Hindlimb muscle (tissue), 1 donor: ENCODE measurements at places on chromosomes 11 and 22.

DNA sequence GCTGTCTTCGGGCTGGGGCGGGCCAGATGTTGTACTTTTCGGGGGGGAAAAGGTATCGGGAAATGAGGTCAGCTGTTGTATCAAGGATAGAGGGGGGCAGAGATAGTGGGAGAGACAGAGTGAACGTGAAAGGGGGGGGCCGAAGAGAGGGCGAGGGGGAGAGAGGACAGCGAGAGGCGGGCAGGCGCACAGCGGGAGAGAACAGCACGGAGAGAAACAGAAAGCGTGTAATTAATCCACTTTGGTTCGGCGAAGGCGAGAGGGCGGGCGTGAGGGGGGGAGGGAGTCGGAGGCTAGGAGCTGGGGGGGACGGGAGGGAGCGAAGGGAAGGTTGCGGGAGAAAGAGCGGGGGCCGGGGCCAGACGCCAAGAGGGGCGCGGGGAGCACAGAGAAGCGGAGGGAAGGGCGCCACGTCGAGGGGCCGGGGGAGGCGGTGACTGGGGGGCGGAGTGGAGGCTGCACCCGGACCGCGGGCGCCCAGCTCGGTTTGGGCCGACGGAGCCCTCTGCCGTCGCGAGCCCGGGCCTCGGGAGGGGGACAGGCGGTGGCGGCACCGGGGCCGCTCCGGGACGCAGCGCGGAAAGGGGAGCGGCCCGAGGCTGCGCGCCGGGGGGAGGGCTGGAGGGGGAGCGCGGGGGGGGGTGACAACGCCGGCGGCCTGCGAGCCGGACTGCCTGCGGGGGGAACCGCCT lies 612 bp downstream of the IGF2 start:
- DNase-seq = no peak

GRCh38 chr11:27693398-27693797 lies 6.9 kb downstream of the BDNF start:
- DNase-seq = no peak

GRCh38 chr11:575313-575995 lies 816 bp upstream of the PHRF1 start:
- no peak for DNase-seq

GRCh38 chr22:41925783-41926460 lies 684 bp downstream of the TNFRSF13C start:
- no peak for DNase-seq

DNA sequence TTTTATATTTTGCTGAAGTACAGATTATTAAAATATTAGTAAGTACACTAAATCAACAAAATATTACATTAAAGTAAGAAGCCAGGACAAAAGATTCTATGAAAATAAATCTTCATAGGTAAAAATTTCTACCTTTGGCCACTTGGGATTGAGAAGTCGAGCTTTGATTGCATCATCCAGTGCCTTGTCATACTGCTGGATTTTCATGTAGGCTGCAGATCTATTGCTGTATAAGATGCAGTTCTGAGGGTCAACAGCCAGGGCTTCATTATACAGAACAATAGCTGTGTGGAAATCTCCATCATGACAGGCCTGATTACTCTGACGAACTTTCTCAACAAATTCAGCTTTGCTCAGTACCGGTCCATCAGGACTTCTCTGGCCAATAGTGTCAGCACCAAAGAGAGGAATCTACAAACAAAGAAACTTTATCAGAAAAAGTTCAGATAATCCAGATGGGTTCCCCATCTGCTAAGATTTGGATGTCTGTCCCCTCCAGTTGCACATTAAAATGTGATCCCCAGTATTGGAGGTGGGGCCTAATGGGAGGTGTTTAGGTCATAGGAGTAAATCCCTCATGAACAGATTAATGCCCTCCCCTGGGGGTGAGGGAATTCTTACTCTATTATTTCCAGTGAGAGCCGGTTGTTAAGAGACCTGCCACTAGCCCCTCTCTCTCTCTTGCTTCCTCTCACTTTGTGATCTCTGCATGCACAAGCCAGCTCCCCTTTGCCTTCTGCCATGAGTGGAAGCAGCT lies 50.0 kb downstream of the TTC28 start:
- DNase-seq = no peak

- no peak for DNase-seq
Observed at GRCh38 chr22:37999640-38000272, 15.4 kb upstream of the SOX10 start.

DNA sequence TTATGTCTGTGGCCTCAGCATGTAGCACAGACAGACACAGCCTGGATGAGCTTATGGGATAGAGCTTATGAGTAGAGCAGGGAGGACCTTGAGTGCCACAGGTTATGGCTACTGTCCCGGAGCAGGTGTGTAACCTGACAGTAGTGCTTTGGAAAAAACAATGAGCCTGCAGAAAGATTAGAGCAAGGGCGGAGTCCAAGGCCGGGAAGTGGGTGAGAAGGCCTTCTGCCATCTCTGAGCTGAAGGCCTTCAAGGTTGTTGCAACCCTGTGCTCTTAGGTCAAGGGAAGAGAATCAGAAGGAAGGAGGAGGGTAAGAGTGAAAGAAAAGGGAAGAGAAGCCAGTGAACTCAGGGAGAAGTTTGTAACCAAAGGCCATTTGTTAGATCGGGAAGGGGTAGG lies 3.9 kb upstream of the TAGLN start:
- DNase-seq = no peak

DNA sequence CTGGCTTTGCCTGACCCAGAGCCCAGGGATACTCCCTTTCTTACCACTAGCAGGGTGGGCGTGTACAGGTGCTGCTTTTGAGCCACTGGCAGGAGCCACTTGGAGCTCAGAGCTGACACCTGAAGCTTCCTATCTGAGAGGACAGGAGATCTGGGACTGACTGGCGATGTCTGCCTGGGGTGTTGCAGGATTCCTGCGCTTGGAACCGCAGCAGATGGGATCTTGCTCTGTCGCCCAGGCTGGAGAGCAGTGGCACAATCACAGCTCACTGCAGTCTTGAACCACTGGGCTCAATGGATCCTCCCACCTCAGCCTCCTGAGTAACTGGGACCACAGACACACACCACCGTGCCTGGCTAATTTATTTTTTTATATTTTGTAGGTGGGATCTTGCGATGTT lies 17.7 kb downstream of the GP1BB start:
- DNase-seq = no peak

DNA sequence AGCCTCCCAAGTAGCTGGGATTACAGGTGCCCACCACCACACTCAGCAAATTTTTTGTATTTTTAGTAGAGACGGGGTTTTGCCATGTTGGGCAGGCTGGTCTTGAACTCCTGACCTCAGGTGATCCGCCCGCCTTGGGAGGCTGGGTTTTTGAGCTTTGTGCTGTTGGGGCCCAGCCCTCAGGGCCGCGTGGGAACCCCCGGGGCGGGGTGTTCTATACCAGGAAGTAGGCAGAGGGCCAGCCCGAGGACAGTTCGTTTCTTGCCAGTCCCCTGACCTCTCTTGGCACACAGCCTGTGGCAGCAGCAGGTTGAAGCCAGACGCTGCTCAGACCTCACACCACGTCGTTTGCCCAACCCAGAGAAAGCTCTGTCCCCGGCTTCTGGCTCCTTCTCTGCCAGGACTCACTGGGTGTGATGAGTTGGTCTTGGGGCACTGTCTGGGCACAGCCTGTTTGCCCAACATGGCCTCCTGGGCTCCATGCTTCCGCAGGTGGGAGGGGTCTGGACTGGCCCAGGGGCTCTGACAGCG lies 24.9 kb upstream of the CHKA start:
- no peak for DNase-seq
